ENCODE measurements at places on chromosomes 6 and 20. TPM values are rescaled to one million over a fixed set of nuclear protein-coding genes. Genes with fewer than 3 reads are reported as not detected.

GRCh38 chr20:14049111-14049510 lies 53.8 kb downstream of the MACROD2 start:
- no peaks in the 10 kb centered on the region for H3K36me3 ChIP-seq
- H3K27ac ChIP-seq, result no peak overlapping the region
- H3K4me3 ChIP-seq, result no peak overlapping the region
- no peaks in the 10 kb centered on the region for H3K4me1 ChIP-seq
- no peaks in the 10 kb centered on the region for H3K27me3 ChIP-seq
- DNase-seq, result no peak

DNA sequence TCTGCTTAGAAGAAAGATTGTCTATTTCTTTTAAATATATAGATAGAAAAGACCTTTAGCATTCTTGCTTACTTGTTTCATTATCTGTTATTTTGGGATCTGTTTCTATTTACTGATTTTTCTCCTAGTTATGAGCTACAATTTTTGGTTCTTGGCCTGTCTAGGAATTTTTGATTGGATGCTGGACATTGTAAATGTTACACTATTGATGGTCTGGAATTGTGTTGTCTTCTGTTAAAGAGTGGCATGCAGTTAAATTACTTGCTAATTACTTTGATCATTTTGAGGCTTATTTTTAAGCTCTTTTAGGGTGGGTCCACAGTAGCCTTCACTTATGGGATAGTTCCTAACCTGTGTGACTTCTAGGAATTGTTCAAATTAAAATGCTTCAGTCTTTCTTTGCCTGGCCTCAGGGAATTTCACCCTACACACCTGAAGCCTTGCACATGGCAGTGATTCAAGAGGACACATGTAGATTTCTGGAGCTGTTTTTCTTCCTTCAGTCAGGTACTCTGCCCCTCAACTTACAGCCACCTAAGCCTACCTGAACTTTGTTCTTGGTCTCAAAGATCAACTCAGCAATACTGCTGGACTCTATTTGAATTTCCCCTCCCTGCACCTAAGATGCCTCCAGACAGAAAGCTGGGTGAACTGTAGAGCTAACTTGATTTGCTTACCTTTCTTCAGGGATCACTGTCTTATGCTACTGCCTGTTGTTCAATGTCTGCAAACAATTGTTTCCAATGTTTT lies 66.2 kb upstream of the NNAT start:
- H3K4me3 ChIP-seq, result no peak overlapping the region
- H3K36me3 ChIP-seq, result no peaks in the 10 kb centered on the region
- H3K27ac ChIP-seq, result no peak overlapping the region

Gene TGIF2
- 0.45 TPM for polyA plus RNA-seq

Gene THBD
- 1.8 TPM for polyA plus RNA-seq

Gene FOXC1
- polyA plus RNA-seq, result not detected

Data from small intestine (tissue), 16 donors.